Stimulated activated CD4-positive, alpha-beta T cell treated with anti-CD3 and anti-CD28 coated beads, Interleukin-1b, Interleukin-23, amount 100 ng/mL, for 4 hours (primary cell): ENCODE measurements at places on chromosomes 1 and 21.

DNA sequence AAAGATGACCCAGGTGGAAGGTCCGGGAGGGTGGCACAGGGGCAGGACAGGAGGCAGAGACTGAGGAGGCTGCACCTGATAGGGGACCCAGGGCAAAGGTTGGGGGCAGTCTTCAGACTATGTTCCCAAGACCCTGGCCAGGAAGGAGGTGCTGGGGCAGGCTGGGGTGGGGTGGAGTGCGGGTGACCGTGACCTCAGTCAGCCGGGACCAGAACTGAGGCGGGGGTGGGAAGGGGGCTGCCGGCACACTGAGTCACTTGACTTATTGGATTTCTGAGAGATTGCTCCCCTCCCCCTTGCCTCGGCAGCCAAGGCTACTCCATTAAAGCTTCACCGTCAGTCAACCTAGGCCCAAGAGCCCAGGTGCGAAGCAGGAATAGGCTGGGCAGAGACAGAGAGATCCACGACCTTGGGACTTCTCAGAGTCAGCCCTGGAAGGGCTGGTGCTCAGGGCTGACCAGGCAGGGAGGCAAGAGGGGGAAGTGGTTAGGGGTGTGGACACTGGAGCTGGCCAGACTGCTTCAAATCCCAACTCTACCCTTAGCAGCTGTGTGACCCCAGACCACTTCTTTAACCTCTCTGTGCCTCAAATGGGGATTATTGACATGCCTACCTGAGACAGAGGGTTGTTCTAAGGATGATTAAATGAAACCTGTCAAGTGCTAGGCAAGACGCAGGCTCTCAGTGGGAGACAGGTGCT is 47.9 kb upstream of the LAPTM5 start:
- no peak for DNase-seq

GRCh38 chr1:57843760-57844159 is 419.9 kb upstream of the DAB1 start:
- DNase-seq = no peak

DNA sequence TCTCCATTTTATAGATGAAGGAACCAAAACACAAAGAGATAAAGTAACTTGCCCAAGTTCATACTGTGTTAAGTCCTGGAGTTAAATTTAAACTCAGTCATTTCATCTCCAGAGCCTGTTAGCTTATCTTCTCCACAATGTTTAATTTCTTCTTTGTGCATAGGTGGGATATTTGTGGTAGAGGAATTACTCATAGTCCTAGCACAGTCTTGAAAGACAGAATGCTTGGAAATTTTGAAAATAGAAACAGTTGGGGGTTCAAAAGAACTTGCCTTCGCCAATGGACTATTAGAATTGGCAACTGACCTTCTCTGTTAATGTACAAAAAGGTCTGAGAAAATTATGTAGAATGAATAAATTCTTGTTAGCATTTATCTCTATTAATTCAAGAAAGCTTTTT is 832.0 kb upstream of the PRMT6 start:
- no peak for DNase-seq

- DNase-seq = no peak
Measured at GRCh38 chr1:20476265-20477038, 9.6 kb downstream of the CAMK2N1 start.

GRCh38 chr1:208101661-208102431 is 142.3 kb downstream of the PLXNA2 start:
- no peak for DNase-seq

GRCh38 chr1:28915031-28915895 is 894 bp downstream of the EPB41 start:
- DNase-seq = peak; percentile 26

DNA sequence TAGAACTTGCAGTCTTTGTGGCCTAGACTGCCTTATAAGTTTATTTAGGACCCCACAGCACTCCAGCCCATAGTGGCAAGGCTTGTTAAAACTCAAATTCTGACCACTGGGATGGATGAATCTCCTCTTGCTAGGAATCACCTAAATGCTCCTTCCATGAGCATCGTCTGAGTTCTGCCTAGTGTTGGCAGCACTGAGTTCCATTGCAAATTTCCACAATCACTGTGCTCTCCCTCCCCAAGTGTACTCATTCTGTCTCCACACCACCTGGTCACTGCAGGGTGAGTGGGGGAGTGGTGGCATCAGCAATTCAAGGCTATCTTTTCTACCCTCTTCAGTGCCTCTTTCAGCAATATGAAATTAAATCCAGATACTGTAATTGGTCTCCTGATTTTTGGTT is 46.7 kb upstream of the PTBP2 start:
- DNase-seq = no peak

DNA sequence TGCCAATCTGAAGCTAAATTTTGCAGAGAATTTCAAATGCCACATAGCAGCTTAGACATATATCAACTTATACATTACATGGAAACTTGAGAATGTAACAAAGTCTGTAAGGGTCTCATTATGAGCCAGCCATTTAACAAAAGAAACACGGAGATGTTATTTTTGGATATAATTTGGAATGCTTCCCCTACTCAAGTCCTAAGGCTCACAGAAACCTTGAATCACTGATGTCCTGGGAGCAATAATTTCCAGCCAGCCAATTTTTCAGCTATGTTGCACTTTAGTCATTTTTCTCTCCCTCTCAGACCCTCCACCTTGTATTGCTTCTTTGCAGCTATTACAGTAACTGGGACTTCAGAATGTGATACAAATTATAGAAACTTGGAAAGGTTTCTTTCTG is 56.9 kb downstream of the EIF2B3 start:
- DNase-seq = no peak

- DNase-seq = no peak
Measured at GRCh38 chr1:226549094-226549936, 751 bp downstream of the STUM start.

DNA sequence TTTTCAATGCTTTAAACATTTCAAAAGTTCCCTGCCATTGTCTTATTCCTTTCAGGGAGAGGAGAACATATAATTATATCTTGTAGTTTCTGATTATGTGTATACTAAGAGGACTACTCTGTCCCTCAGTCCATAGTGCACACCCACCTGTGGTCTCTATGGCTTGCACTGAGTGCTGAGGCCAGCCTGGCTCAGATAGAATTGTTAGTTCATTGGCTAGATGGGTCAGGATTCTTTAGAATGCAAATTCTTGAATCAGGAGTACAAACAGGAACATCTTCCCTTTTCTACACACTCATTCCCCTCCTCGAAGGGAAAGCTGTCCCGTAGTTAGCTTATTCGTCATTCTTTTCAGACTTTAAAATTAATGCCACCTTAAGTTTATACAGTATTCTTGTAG is 8.2 kb downstream of the BACH1 start:
- no peak for DNase-seq

GRCh38 chr1:87154384-87154783 is 174.3 kb upstream of the LMO4 start:
- no peak for DNase-seq

GRCh38 chr1:54086754-54087153 is 33.3 kb downstream of the TCEANC2 start:
- no peak for DNase-seq

DNA sequence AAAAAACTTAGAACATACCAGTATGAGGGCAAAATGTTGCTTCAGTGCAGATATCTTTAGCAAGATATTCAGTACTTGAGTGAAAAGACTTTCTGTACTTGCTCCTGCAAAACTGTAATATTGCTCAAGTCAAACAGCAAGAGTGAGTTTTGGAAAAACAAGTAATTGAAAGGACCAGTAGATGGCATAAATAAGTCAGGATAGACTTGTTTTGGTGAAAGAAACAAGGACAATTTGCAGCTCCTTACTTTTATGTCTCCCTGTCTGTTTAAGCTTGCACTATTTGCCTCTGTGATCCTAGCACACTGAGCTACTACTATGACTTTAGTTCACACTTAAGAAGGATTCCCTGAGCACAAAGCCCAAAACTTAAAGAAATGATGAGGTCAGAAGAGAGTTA is 39.1 kb downstream of the IFI44 start:
- no peak for DNase-seq

GRCh38 chr1:66494482-66494881 is 39.5 kb upstream of the SGIP1 start:
- DNase-seq = no peak

GRCh38 chr21:45376459-45377324 is 28.3 kb upstream of the COL18A1 start:
- no peak for DNase-seq

DNA sequence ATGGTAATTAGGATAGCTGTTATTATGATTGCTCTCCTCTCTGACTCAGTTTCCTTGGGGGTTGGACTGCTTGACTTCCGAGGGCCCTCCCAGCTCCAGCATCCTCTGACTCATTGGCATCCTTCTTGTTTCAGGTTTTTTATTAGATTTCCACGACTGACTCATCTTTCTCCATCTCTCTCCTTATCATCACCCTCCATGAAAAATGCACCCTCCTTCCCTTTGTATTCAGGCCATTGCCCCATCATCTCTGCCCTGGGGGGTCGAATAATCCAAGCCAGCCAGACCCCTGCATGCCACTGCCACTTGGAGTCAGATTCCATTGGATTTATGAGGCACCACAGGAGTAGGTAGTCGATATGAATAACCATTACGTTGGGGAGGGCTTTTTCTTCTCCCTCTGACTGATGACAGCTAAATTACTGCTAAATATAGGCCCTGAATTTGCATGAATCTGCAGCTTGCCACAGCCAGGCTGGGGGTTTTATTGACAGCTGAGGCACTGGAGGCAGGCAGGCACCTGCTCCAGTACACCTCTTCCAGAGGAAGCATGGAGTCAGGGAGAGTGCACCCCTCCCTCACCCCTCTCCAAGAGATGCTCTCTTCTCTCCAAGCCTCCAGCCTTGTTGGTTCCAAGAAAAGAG is 91.7 kb downstream of the C1orf94 start:
- DNase-seq = no peak

DNA sequence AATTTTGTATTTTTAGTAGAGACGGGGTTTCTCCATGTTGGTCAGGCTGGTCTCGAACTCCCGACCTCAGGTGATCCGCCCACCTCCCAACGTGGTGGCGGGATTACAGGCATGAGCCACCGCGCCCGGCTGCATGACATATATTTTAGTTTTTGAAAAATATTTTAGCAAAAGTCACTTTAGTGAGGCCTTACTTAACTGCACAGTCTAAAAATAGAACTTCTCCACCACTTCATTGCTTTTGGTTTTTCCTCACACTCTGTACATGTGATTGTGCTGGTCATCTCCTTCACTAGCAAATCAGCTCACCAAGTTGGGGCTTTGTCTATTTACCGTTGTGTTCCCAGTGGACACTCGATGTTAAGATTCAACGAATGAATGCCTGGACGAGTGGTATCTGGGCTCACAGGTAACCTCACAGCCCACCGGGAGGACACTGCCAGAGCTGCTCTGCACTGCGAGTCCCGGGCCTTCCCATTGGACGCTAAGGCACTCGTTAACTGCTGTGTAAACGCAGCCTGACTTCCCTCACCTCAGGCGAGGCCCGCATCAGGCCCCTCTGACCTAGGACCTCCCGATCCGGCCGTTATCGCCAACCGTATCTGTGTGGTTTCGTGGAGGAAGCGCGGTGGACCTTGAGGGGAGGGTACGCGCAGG is 14.0 kb upstream of the ZNF692 start:
- no peak for DNase-seq

GRCh38 chr1:208681878-208682663 is 437.9 kb upstream of the PLXNA2 start:
- no peak for DNase-seq

- no peak for DNase-seq
Measured at GRCh38 chr1:154615411-154615810, 7.4 kb upstream of the ADAR start.

- no peak for DNase-seq
Measured at GRCh38 chr21:35197191-35197590, 148.1 kb upstream of the RUNX1 start.

GRCh38 chr1:17274186-17275170 is 25.6 kb downstream of the PADI3 start:
- peak; percentile 17 for DNase-seq

DNA sequence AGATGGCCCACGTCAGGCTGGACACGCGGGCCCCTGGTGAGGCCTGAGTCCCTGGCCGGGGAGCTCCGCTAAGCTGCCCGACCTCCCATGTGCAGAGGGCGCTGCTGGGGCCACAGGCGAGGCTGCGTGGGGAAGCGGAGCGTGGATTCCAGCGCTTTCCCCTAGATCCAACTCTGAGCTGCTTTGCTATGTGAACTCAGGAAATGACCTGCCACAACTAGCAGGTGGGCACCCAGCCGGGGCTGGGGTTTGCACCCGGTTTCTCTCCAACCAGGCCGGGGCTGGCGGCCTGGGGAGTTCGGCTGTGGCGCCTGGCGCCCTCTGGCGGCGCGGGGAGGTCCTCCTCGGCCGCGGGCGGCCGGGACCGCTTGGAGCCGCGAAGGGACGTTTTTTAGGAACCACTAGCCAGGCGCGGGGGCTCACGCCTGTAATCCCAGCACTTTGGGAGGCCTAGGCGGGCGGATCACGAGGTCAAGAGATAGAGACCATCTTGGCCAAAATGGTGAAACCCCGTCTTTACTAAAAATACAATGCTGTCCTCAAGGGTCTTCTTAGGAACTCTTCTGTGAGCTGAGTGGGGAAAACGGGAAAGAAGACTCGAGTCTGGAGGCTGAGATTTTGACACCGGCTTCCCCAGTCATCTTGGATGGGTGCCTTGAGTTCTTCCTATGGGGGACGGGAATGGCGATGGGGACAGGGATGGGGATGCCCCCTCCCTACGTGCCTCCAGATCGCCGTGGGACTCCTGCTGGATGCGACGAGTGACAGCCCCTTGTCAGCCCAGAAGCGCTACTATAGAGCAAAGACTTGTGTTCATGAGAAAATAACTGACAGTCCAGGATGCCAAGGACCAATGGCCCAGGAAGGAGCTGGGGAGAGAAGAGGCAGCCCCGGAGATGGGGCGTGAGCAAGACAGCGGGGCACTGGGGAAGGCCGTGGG is 12.6 kb downstream of the PYCR2 start:
- DNase-seq = peak; percentile 64

GRCh38 chr1:31643976-31644559 is 608 bp downstream of the PEF1 start:
- no peak for DNase-seq

- no peak for DNase-seq
Measured at GRCh38 chr1:42700006-42700405, 17.8 kb downstream of the YBX1 start.

DNA sequence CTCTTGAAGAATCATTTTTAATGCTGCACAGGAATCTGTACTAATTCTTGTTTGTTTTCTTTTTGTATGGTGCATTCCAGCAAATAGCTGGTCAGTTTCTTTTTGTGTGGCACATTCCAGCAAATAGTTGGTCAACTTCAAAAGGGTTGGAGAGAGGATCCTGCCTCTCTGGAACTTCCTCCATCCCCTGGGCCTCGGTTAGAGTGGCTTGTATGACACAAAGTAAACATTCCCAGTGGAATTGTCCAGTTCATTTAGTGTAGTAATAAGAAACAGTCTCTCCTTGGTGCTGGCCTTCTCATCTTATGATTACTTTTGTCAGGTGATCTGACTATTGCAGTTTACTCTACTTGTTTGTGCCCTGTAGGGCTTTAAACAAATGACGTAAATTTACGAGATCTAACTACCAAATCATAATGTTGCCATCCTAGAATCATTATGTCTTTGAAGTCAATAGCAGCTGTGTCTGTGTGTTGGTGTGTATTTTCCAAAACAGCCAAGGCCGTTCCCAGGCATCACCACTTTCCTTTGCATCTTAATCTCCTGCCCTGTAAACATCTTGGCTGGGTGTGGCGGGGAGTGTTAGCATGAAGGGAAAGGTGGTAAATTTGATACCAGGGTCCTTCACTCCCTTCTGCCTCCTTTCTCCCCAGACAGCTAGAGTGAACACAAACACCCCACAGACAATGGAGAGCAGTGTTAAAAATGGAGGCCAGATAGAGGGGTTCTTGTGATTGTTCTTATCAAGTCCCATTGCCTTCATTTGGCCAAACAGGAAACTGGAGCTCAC is 77.9 kb downstream of the CDC7 start:
- no peak for DNase-seq

GRCh38 chr21:36756527-36756926 is 57.6 kb downstream of the SIM2 start:
- DNase-seq = no peak
